ENCODE measurements at places on chromosomes 7 and 10.

DNA sequence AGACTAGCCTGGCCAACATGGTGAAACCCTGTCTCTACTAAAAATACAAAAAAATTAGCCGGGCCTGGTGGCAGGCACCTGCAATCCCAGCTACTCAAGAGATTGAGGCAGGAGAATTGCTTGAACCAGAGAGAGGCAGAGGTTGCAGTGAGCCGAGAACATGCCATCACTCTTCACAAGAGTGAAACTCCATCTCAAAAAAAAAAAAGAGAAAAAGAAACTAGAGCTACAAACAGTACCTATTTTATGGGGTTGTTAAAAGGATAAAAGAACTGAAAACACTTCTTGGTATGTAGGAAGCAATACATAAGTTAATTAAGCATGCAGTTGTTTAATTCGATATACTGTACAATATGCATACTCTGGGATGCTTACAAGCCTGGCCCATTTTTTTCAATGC, 216.9 kb downstream of the SORCS1 start:
- DNase-seq, result no peak

GRCh38 chr7:16189026-16189715, 232.2 kb downstream of the CRPPA start:
- DNase-seq, result no peak

DNA sequence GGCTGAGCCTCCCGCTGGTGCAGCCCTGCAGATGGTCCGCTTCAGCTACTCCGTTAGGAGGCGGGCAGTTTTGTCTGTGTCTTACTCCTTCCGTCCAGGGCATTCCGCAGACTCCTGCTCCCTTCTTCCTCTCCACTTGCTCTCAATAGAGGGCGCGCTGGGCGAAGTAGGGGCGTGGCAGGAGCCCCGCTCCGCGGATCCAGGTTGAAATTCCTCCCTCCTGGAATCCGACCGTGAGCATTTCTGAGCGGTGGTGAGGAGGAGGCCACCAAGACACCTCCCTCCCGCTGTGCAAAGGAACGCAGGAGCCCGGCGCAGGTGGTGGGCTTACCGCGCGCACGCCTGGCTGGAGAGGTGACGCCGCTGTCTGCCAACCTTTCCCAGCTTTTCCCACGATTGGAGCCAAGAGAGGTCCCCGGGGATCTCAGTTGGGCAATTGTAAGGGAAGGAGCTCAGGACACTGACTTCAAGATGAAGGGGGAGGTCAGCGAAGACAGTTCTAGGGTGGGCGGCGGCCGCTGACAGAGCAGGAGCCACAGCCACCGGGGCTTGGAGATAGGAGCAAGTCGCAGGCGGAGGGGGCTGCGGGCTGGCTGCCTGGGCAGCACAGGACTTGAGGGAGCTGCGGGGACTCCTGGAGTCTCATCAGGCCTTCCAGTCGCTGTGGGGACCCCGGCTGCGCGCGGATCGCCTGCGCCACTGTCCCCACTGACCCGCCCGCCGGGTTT, 1011.3 kb downstream of the XPNPEP1 start:
- DNase-seq, result no peak

DNA sequence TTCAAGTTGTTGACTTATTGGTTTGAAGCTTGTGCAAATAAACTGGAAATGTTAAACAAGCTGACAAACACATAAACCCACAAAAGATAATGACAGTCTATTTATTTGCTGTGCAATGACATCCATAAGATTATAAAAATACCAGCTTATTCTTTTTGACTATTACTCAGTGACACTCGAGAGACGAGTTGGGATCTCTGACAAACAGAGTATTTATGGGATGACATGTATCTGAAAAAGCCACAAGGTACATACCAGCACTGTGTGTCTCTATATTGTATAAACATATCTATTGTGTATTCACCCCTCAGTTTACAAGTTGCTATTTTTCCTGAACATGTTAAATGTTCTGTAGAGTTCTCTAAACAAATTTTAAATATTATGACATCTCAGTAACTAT, 88.9 kb downstream of the CHRM2 start:
- DNase-seq, result no peak

GRCh38 chr10:116265686-116266085, 7.3 kb downstream of the GFRA1 start:
- no peak for DNase-seq

- no peak for DNase-seq
Observed at GRCh38 chr7:123757095-123757494, 8.3 kb upstream of the WASL start.

- no peak for DNase-seq
Observed at GRCh38 chr7:39631736-39632308, 8.4 kb downstream of the RALA start.

GRCh38 chr7:50735333-50735732, 47.4 kb downstream of the GRB10 start:
- no peak for DNase-seq

All from T-helper 22 cell (primary cell).